Activated naive CD4-positive, alpha-beta T cell treated with Interleukin-2 at 50 U/mL for 16 hours (primary cell): ENCODE measurements at places on chromosomes 1 and 21.

DNA sequence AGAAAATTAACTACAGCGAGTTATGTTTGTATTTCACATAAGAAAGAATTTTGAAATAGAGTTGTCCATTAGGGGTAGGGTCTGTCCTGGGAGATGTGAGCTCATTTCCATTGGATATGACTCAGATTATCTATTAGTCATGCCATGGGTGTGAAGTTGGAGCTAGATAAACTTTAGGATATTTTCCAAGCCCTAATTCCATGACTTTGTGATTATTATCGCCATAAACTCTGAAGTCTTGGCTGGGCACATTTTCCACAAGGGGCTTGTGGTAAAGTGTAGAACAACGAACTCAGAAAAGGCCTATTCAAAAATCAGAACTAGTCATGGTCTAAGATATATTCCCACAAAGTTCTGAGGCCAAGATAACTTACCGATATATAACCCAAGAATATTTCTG, 396.6 kb downstream of the DPYD start:
- no peak for DNase-seq

DNA sequence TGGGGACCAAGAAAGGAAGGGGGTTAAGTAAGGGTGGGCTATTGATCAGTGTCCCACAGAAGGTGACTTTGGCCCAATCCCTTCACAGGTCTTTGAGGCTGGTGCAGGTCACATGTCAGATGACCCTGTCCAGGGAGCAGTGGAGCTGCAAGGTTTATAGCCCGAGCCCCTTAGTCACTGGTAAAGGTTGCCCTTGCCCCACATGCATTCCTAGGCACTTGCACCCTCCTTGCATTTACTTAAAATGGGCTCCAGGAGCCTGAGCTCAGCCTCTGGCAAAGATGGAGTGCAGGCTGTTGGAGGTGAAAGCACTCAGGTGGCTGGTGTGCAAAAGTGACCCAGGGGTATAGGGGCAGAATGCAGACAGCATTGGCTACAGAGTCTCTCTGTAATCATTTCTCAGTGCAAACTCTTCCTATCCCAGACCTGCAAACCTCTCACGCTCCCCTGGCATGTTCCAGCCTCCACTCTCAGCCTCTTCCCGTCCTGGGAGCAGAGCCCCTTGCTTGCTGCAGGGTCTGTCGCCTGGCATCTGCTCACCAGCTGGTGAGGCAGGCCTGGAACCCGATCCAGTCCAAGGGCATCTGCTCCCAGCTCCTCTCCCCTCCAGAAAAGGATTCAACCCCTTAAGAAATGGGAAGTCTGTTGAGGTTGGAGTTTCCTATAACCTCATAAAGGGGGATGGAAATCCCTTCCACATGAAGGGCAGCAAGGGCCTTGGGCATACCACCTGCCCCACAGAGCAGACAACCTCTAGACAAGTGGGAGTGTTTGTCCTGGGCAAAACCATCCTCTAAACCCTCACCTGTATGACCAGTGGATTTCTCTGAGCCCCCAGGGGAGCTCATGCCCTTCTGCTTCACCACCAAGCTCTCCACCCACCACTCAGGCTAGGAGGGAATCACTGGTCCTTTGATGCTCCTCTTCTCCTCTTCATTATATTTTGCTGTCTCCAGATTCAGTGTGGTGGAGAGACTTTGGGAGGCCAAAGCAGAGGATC, 23.1 kb upstream of the PTPRF start:
- DNase-seq, result no peak

GRCh38 chr1:58620926-58621325, 43.9 kb upstream of the TACSTD2 start:
- no peak for DNase-seq

DNA sequence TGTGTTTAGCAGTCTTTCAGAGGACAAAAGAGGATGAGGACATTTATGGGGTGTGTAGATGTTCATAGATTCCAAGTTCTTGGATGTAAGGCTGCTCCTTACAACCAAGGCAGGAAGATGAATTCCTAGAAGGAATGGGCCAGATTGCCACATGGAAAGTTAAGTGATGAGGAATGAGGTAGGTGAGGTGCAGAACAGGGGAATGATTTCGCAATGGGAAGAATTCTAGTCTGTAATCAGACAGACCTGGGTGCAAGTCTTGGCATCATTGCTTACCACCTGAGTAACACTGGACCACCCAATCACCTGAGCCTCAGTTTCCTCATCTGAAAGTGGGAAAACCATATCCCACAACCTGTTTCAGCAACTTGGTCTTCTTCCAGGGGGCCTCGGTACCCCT, 174.9 kb downstream of the IER5 start:
- DNase-seq, result no peak

- DNase-seq, result no peak
These were observed 355.7 kb upstream of the DPYD start for GRCh38 chr1:98276514-98276913.

- no peak for DNase-seq
These were observed 9.9 kb downstream of the HCRTR1 start for GRCh38 chr1:31627301-31627929.
